Lower lobe of right lung (tissue), 2 donors: ENCODE measurements at places on chromosomes 1 and 21.

DNA sequence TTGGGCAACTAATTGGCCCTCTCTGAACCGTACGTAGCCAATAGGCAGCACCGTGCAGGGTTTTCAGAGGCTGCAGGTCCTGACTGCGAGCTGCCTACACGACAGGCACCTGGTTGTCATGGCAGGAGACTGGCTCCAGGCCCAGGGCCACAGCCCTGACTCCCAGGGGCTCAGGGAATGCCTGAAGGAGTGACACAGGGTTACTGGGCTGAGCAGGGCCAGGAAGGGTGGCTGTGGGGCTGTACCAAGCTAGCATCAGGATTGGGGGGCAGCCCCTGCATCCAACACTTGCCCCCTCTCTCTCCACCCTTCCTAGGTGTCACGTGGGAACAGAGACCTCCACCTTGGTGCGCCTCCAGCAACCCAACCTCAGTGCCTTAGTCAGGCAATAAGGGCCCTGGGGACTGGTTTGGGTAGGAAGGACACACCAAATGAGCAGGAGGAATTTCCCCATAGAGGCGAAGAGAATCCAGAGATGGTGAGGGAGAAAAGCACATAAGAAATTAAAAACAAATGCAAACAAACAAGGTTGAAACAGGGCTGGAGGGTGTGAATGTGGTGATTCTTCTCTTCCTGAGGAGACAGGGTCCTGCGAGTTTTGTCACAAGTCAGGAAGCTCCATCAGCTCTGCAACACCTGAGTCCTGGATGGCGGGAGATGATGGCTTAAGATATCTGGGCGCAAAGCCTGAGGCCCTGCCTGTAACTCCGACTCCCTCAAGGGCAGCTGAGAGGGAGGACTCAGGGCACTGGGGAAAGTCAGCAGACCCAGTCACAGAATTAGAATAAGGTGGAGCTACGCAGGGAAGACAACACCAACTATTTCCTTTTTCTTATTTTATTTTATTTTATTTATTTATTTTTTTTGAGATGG, 19.7 kb upstream of the RNU1-4 start:
- no peak for DNase-seq

DNA sequence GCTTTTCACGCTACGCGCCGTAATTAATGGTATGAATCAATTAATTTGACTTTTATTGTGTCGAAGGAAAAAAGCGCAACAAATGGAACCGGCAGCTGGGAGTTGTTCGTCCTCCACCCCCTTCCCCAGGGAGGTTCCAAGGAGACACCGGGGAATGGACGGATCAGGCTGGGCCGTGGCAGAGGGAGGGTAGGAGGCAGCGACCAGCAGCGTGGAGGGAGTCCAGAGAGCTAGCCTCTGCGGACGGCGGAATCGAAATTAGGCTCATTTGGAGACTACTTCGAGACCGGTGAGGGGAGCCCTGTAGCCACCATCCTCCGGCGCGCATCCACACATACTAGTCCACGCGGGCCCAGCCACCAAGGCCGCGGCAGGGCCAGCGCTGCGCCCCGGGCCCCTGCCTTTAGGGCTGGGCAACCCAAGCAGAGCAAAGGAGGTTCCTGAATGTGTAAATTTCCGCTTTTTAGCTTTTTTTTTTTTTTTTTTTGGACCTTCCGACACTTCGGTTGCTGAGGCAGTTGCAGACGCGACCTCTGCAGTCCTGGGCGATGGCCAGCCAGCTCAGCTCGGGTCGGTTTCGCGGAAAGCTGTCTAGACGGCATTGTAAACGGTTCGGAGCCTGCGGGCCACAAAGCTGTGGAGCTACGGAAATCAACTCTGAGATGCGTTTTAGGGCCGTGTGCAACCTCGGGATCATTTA, 2.2 kb upstream of the FOXD3 start:
- no peak for DNase-seq

- DNase-seq: no peak
Measured at GRCh38 chr1:84510668-84511067, 4.3 kb upstream of the GNG5 start.

DNA sequence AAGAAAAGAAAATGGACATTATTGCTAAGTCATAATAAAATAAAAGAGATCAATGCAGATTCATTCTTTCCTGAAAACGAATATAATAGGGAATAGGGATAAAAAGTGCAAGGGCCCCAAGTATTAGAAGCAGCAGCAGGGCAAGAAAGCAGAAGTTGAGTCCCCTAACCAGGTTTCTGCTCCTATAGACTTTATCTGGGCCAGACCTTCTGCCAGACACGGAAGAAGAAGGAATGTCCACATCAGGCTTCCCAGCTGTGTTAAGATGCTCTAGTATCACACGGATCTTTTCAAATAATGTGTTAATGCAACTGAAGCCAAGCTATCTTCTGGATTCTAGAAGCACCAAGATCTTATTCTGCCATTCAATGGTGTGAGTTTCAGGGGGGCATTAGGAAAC, 26.9 kb downstream of the CD244 start:
- no peak for DNase-seq

DNA sequence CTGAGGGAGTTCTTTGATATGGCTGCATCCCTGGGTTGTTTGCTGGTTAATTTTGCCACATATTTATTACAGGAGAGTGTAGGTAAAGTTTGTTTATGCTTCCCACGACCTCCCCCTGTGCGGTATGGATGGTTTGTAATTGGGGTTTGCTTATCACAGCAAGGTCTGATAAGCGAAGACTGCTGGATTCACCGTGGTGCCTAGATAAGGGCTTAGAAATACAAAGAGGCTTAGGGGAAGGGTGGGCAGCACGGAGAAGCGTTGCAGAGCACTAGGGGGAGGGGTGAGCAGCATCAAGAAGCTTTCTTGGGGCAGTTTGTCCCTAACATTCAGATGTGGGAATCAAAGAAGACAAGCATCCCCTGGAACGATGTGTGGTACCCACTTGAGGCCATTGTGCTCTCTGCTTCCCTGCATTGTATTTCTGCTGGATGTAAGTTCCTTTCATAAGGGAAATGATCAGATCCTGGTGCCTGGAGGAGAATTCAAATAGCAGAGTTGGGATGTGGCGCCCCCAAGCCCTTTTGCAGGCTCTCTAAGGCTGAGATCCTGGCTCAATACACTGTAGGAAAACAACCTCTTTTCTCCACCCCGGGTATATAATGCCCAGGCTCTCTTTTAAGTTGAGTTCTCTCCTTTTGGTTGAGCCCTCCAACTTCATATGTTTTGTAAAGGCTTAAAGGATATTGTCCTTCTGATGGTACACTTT, 598.1 kb upstream of the ADGRL4 start:
- no peak for DNase-seq

- no peak for DNase-seq
Measured at GRCh38 chr1:22380024-22380785, 71.4 kb upstream of the ZBTB40 start.

- DNase-seq: no peak
Measured at GRCh38 chr1:98813738-98814309, 152.3 kb downstream of the SNX7 start.

GRCh38 chr1:183845681-183846080, 40.8 kb downstream of the RGL1 start:
- DNase-seq: no peak

DNA sequence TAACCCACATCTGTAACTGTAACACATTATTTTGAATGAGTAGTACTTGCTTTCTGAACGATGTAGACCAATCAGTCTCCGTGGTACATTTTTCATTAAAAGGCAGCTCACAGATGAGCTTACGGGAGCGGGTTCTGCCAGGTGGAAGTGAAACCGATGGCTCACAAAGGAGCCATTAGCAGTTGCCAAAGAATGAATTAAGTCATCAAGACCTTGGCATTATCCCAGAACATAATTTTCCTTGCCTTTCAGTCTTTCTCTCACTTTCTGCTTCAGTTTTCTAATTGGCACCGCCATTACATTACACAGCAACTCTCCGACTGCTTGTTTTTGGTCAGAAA, 33.5 kb upstream of the UTS2 start:
- no peak for DNase-seq

DNA sequence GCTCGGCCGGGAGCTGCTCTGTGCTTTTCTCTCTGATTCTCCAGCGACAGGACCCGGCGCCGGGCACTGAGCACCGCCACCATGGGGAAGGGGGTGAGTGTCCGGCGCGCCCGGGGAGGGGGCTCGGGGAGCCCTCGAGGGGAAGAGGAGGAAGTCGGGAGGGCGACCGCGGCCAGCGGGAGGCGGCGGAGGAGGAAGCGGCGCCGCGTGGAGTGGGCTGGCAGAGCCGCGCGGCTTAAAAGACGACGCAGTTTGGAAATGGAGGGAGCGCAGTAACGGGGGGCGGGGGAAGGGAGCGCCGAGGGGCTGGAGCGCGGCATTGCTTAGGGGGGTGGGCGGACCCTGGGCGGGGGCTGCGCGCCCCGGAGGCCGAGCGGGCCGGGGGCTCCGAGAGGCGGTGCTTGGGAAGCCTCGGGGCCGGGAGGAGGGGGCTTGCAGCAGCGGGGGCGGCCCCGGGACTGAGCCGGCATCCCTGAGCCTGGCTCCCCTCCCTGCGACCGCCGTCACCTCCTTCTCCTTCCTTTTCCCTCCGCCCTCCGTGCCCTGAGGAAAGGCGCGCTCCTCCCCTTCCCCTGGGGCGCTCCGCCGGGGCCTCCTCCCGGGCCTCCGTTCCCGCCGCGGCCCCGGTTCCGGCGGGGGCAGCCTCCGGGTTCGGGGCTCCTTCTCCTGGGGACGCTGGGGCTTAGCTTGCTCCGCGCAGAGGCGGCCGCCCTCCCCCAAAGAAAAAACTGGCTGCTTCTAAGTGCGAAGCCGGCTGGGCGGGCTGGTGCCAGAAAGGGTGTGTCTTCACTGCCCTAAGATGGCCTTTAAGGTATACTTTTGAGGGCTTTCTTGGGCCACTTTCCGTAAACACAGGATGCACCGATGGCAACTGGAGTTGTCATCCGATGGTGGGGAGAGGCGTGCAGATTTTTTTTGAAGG, 648 bp downstream of the ATP1A1 start:
- DNase-seq: peak; percentile 87

DNA sequence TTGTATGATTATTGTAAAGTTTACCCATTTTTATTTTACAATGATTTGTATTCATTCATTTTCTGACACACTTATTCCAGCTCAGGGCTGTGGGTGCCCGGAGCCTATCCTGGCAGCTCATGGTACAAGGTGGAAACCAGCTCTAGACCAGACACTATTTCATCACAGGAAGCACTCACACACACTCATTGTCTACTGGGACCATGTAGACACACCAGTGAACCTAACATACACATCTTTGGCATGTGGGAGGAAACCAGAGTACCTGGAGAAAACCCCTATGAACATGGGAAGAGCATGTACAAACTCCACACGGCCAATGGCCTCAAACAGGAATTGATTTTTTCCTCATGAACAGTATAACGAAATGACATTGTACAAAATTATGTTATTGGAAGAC, 2.4 kb downstream of the DTL start:
- DNase-seq: no peak

DNA sequence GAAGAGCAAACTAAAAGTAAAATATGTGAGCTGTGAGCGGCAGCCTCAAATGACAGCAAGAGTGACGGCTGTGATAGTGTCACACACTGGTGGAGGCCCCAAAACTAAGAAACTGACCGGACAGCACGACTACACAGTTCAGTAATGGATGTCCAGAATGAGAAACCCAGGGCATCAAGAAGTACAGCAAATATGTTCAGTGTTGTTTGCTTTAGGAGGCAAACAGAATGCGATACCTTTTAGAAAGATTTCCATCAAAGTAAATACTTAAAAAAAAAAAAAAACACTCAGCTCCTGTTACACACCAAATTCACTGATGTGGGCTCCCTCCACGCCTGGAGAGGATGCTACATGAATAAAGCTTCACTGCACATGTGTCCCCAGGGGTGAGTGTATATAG, 1.1 kb upstream of the PKP1 start:
- no peak for DNase-seq

GRCh38 chr1:100506217-100506616, 31.7 kb upstream of the GPR88 start:
- DNase-seq: no peak

- no peak for DNase-seq
Measured at GRCh38 chr1:24914226-24915069, 15.6 kb downstream of the RUNX3 start.

DNA sequence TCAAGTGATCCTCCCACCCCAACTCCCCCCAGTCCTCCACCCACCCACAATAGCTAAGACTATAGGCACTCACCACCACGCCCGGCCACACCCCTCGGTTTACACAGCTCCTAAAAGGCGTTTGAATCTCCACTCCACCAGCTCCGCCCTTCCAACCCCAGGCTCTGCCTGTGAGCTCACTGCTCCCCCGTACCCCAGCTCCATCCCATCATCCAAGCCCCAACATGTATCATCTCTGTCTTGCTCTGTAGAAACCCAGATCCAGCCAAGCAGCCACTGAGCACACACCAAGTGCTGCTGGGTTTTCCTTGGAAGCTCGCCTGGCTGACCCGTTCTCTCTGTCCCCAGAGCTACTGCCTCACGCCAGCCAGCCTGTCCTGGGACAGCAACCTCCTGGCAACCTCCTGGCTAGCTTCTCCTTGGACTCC, 12.0 kb upstream of the S100A2 start:
- DNase-seq: peak; percentile 53

- DNase-seq: no peak
Measured at GRCh38 chr21:39367783-39368182, 18.9 kb upstream of the HMGN1 start.

DNA sequence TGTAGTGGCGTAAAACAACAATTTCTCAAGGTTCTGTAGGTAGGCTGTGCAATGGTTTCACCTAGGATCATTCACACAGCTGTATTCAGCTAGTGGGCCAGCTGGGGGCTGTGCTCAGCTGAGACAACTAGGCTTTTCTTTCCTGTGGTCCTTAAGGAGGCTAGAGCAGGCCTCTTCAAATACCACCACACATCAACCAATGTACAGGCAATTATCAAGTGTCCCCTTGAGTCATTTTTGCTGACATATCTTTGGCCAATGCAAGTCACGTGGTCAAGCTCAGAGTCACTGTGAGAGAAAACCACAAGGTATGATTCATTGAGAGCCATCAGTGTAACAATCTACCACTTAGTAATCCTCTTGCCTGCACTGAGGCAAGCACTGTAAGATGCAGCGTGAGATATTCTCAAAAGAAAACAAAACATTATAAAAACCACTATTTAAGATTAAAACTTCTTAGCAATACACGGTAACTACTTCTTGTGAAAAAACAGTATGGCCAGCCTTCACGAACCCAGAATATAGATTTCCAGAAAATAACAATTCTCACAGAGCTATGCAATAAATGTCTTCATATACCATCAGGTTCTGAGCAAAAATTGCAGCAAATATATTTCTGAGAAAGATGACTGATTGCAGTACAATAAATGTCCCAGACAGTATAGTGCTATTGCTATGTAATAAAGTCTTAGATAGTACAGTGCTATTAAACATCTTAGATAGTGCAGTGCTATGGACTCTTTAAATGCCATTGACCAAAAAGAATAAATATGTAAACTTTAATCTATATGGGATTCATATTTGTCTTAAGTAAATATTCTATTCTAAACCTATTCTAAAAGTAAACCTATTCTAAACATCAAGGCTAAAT, 55.3 kb downstream of the NME7 start:
- no peak for DNase-seq
